ENCODE measurements at places on chromosomes 16 and 17.

GRCh38 chr17:31690151-31690551 lies 168.9 kb downstream of the COPRS start:
- no peak for DNase-seq

GRCh38 chr17:28724500-28725165 lies 1.4 kb downstream of the TLCD1 start:
- DNase-seq, result no peak

GRCh38 chr17:36650096-36650775 lies 48.9 kb downstream of the MRM1 start:
- no peak for DNase-seq

- peak; percentile 33 for DNase-seq
Measured at GRCh38 chr17:42221886-42222745, 27.8 kb upstream of the GHDC start.

DNA sequence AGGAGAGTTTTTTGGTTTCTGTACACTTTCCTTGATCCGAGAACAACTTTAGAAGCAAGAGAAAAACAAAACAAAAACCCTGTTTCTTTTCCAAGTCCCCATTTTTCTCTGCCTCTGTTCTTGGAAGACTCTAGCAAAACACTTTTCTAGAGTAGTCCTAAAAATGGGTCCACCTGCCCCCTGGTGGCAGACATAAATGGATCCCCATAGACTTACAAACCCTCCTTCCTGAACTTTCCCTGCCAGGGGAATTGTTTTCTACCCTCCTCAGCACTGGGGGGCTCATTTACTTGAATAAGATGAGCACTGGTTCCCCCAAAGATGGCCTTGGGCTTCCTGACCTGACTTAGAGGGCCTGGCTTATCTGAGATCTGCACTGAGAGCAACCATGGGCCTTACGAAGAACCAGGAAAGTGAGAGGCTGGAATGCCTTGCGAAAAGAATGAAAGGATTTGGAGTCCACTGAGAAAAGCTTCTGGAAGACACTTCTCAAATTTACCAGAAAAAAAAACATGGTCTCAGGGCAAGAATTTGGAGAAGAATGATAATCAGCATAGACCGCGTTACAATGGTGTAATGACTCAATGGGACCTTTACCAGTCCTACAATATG lies 48.0 kb upstream of the CDYL2 start:
- DNase-seq, result peak; percentile 0

GRCh38 chr16:50390371-50390771 lies 21.6 kb upstream of the BRD7 start:
- no peak for DNase-seq

DNA sequence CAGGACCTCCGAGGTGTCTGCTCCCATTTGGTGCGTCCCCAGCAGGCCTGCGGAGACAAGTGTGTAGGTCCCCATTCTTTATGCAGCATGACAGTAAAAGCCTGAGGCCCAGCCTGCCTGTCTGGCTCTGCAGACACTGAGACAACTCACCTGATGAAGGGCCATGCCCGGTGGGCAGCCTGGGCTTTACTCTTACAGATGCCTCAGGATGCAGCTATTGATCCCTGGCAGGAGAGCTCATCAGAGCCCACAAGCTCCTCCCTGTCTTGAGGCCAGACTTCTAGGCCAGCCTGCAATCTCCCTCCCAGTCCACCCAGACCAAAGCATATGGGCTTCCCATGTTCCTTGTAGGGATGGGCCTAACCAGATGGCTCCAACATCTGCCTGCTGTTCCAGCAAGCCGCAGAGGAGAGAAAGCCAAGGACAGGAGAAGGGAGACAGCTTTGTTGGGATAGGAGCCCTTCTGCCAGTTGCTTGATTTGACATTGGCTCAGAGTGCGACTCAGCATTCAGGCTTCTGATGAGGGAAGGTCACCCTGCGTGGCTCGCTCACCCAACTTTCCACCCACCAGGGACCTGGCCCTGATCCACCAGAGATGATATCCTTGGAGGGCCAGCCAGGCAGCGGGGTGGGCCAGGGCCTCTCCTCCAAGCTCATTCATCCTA lies 87.5 kb downstream of the SOCS1 start:
- no peak for DNase-seq

GRCh38 chr17:58119491-58119890 lies 28.7 kb upstream of the OR4D1 start:
- DNase-seq, result no peak
